ENCODE measurements at places on chromosomes 16 and 17.
A peak's percentile ranks its signal among the peaks of the same experiment; 100 is the strongest.

DNA sequence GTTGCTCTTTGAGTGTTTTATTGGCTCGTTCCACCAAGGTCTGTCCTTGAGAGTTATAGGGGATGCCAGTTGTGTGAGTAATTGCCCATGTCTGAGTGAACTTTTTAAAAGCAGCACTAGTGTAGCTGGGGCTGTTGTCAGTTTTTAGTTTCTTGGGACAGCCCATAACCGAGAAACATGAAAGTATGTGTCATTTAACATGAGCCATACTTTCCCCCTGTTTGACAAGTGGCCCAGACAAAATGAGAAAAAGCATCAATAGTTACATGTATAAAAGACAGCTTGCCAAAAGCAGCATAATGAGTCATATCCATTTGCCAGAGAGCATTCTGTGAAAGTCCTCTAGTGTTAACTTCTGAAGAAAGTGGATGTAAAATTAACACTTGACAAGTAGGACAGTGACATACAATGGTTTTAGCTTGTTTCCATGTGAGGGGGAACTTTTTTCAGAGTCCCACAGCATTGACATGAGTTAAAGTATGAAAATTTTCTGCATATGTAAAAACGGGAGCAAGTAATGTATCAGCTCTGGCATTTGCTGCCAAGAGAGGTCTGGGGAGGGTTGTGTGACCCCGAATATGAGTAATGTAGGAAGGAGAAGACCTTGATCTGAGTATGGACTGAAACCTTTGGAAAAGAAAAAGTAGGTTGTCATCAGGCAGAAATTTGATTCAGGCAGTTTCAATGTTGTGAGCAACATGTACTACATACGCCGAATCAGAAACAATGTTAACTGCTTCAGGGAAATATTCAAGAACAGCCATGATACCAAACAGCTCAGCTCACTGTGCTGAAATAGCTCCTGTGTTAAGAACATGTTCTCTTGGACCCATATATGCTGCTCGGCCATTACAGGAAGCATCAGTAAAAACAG lies 56.8 kb upstream of the ARL4D start:
- peaks cover 31% of the 10 kb centered on the region for H3K4me1 ChIP-seq
- no peaks in the 10 kb centered on the region for H3K36me3 ChIP-seq
- H3K27me3 ChIP-seq: no peaks in the 10 kb centered on the region
- no peak overlapping the region for H3K4me3 ChIP-seq
- peak overlapping the region; percentile 70 for H3K27ac ChIP-seq

- H3K27me3 ChIP-seq: no peaks in the 10 kb centered on the region
- no peak overlapping the region for H3K27ac ChIP-seq
- H3K4me3 ChIP-seq: no peak overlapping the region
- DNase-seq: no peak
Measured at GRCh38 chr17:80761110-80761871, 216.7 kb downstream of the RPTOR start.

- no peak overlapping the region for H3K27ac ChIP-seq
- H3K36me3 ChIP-seq: no peaks in the 10 kb centered on the region
- no peaks in the 10 kb centered on the region for H3K27me3 ChIP-seq
- no peaks in the 10 kb centered on the region for H3K4me1 ChIP-seq
- no peak for DNase-seq
Measured at GRCh38 chr17:57143919-57144318, 58.9 kb downstream of the AKAP1 start.

GRCh38 chr16:1890708-1891050 lies 18.7 kb upstream of the MEIOB start:
- H3K4me1 ChIP-seq: no peaks in the 10 kb centered on the region
- H3K27ac ChIP-seq: no peak overlapping the region
- no peak for DNase-seq
- no peak overlapping the region for H3K4me3 ChIP-seq
- H3K36me3 ChIP-seq: no peaks in the 10 kb centered on the region

DNA sequence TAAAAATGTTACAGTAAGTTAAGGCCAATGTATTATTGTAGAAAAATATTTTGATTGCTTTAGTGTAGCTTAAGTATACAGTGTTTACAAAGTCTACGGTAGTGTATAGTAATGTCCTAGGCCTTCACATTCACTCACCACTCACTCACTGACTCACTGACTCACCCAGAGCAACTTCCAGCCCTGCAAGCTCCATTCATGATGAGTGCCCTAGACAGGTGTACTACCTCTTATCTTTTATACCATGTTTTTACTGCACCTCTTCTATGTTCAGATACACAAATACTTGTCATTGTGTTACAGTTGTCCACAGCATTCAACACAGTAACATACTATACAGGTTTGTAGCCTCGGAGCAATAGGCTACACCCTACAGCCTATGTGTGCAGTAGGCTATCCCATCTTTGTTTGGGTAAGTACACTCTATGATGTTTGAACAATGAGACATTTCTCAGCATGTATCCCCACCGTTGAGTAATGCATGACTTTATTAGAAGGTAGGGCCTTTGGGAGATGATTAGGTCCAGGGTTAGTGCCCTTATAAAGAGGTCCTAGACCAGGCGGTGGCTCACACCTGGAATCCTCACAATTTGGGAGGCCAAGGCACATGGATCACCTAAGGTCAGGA lies 117.8 kb downstream of the SLC39A11 start:
- DNase-seq: no peak
- peaks cover 20% of the 10 kb centered on the region for H3K4me1 ChIP-seq
- H3K36me3 ChIP-seq: no peaks in the 10 kb centered on the region
- no peak overlapping the region for H3K4me3 ChIP-seq

DNA sequence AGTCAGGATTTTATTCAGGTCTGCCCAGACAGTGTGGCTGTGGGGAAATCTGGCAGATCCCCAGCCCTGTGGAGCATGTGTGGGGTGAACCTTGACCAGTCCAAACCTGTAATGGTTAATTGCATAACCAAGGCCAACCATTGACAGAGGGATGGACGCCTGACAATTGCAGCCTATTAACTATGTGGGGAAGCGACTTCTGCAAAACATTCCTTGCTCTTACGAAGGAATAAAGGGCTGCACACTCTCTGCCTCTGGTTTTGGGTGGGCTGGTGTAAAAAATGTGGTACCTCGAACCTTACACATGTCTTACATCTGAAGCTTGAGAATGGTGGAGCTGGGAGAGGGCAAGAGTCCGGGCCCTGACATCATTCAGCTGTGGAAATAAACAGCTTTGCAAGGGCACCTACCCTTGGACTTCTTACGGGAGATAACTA lies 35.8 kb downstream of the MAF start:
- no peak for DNase-seq
- no peaks in the 10 kb centered on the region for H3K27me3 ChIP-seq
- no peaks in the 10 kb centered on the region for H3K4me1 ChIP-seq
- no peaks in the 10 kb centered on the region for H3K36me3 ChIP-seq
- no peak overlapping the region for H3K27ac ChIP-seq

GRCh38 chr16:48366165-48367093 lies 18.8 kb downstream of the SIAH1 start:
- H3K27me3 ChIP-seq: no peaks in the 10 kb centered on the region
- H3K4me3 ChIP-seq: peak overlapping the region; percentile 58
- peak overlapping the region; percentile 92 for H3K27ac ChIP-seq
- DNase-seq: peak; percentile 46
- peaks cover 19% of the 10 kb centered on the region for H3K4me1 ChIP-seq

DNA sequence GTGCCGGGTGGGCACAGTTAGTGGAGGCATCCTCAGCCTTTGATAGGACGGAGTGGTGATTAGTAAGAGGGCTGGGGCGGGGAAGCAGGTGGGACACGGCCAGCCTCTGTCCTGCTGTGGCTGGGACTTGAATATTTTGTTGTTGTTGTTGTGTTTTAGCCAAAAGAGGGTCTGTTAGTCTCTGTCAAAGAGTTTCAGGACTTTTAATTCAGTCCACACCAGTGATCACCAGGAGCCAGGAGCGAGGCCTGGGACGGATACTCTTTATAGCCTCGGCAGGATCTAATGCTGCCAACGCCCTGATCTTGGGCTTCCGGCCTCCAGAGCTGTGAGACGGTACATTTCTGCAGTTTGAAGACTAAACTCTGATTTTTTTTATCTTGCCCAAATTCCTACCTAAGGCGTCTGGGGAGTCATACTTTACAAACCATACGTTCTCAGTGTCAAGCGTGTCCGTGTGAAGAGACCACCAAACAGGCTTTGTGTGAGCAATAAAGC lies 2.9 kb upstream of the RNF213 start:
- no peak for DNase-seq
- H3K36me3 ChIP-seq: peaks cover under 1% of the 10 kb centered on the region
- H3K4me3 ChIP-seq: no peak overlapping the region
- H3K27ac ChIP-seq: no peak overlapping the region

- no peak overlapping the region for H3K4me3 ChIP-seq
- no peak for DNase-seq
- H3K36me3 ChIP-seq: no peaks in the 10 kb centered on the region
- H3K4me1 ChIP-seq: no peaks in the 10 kb centered on the region
- H3K27ac ChIP-seq: no peak overlapping the region
- H3K27me3 ChIP-seq: no peaks in the 10 kb centered on the region
Measured at GRCh38 chr16:85107532-85107931, 4.7 kb downstream of the CIBAR2 start.

- H3K4me1 ChIP-seq: no peaks in the 10 kb centered on the region
- H3K27me3 ChIP-seq: no peaks in the 10 kb centered on the region
- no peak overlapping the region for H3K4me3 ChIP-seq
- H3K27ac ChIP-seq: no peak overlapping the region
Measured at GRCh38 chr17:32909787-32910369, 18.1 kb upstream of the TMEM98 start.

DNA sequence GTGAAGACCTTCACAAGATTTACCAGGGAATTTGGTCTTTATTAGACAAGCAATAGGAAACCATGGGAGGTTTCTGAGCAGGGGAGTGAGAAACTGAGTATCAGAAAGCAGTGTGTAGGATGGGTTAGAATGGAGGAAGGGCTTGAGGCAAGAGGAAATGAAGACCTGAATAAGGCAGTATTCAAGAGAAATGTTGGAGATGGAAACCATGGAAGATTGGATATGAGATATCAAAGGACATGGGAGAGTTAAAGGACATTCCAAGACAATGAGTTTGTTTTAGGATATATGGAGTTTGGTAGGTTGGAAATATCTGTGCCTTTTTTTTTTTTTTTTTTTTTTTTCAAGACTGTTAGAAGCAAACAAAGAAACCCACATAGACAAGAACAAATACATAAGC lies 21.3 kb upstream of the FAM20A start:
- DNase-seq: no peak
- H3K36me3 ChIP-seq: no peaks in the 10 kb centered on the region
- H3K27me3 ChIP-seq: no peaks in the 10 kb centered on the region

DNA sequence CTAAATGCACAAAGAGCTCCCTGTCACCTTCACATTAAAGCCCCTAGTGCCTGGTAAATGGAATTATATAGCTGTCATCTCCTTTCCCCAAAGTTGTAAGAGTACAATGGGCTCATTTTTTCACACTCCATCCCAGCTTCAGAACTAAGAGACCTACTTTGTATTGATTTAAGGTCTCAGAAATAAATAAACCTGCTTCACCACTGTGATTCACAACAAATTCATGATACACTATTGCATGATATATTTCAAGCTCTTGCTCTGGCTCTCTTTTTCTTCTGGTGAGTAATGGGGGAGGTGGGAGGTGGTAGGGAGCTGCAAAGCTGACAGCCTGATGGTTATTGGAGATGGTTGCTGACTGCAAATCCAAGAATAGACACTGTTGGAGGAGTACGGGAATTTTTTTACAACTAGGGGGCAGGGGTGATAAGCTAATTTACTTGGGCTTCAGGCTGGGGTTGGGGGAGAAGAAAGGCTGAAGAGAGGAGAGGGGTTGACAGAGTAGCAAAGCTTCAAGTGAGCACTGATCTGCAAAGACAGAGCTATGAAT lies 189.9 kb downstream of the AATF start:
- H3K36me3 ChIP-seq: no peaks in the 10 kb centered on the region
- no peak for DNase-seq
- no peaks in the 10 kb centered on the region for H3K4me1 ChIP-seq
- no peak overlapping the region for H3K27ac ChIP-seq

GRCh38 chr17:42202696-42203095 lies 8.4 kb upstream of the GHDC start:
- no peak for DNase-seq
- no peaks in the 10 kb centered on the region for H3K27me3 ChIP-seq
- H3K4me3 ChIP-seq: no peak overlapping the region
- H3K36me3 ChIP-seq: peaks cover 12% of the 10 kb centered on the region
- H3K4me1 ChIP-seq: no peaks in the 10 kb centered on the region

DNA sequence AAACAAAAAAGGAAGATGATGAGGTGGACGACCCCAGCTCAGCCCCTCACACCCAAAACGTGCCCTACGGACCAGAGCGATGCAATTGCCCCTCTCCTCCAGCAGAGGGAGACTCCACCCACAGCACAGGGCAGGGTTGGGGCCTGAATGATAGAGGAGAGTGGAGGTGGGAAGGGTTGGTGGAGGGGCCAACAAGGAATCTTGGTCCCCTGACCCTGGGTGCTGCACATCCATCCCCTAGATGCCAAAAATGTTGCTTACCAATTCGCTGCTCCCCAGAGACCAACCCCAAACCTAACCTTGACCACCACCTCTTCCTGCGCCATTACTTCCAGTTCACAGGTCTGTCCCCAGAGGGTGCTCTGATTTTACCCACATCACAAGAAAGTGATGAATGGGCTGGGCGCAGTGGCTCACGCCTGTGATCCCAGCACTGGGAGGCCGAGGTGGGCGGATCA lies 12.9 kb downstream of the P2RX5 start:
- DNase-seq: no peak
- no peaks in the 10 kb centered on the region for H3K36me3 ChIP-seq
- H3K4me1 ChIP-seq: no peaks in the 10 kb centered on the region
- H3K27me3 ChIP-seq: no peaks in the 10 kb centered on the region

DNA sequence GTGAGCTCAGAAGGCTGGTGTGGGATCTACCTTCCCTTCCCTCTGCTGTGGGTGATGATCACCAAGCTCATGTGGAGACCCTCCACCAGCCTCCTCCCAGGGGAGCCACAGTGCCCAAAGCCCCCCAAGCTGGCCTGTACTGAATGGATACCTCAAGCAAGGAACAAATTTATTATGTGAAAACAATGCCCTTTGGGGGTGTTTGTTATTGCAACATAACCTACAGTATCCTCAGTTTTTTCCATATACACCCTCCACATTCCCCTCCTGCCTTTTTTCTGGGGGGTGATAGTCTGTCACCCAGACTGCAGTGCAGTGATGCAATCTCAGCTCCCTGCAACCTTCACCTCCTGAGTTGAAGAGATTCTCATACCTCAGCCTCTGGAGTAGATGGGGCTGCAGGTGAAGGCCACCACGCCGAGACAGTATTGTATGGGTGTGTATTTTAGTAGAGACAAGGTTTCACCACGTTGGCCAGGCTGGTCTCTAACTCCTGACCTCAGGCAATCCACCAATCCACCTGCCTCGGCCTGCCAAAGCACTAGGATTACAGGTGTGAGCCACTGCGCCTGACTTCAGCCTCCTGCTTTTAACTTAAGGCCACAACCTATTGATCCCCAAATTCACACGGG lies 215.9 kb downstream of the CPPED1 start:
- H3K4me3 ChIP-seq: no peak overlapping the region
- H3K36me3 ChIP-seq: no peaks in the 10 kb centered on the region
- H3K27me3 ChIP-seq: peaks cover 6% of the 10 kb centered on the region
- no peaks in the 10 kb centered on the region for H3K4me1 ChIP-seq

- no peak for DNase-seq
- no peaks in the 10 kb centered on the region for H3K27me3 ChIP-seq
- H3K36me3 ChIP-seq: no peaks in the 10 kb centered on the region
- no peak overlapping the region for H3K27ac ChIP-seq
- H3K4me1 ChIP-seq: no peaks in the 10 kb centered on the region
Measured at GRCh38 chr16:27085182-27085581, 18.5 kb downstream of the C16orf82 start.

- DNase-seq: no peak
- H3K4me3 ChIP-seq: no peak overlapping the region
- peaks cover 18% of the 10 kb centered on the region for H3K4me1 ChIP-seq
- no peak overlapping the region for H3K27ac ChIP-seq
- no peaks in the 10 kb centered on the region for H3K36me3 ChIP-seq
- no peaks in the 10 kb centered on the region for H3K27me3 ChIP-seq
Measured at GRCh38 chr16:50304467-50305440, 38.4 kb downstream of the ADCY7 start.

All from lung (tissue), 17 donors.